ENCODE measurements at places on chromosomes 2 and 18.

DNA sequence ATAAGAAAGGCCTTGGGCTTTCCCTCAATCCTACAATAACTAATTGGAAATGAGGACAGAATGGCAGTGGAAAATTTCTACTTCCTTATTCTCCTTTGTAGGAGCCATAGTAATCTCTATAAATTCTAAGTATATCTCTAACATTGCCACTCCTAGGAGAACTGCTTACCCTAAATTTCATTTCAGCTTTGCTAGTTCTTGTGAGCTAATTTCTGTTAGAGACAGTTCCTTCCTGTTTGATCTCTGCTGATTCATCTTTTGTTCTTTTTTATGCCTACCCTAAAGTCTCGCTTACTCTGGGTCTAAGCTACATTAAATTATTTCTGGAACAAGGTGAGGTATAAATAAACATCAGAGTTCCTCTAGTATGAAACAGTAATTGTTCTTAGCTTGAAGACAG, 25.7 kb downstream of the ABHD3 start:
- no peaks in the 10 kb centered on the region for H3K4me1 ChIP-seq
- no peak overlapping the region for H3K27ac ChIP-seq
- no peak for DNase-seq
- H3K36me3 ChIP-seq, result no peaks in the 10 kb centered on the region

GRCh38 chr2:5111581-5111980, 580.6 kb upstream of the SOX11 start:
- no peaks in the 10 kb centered on the region for H3K27me3 ChIP-seq
- H3K4me1 ChIP-seq, result peaks cover 6% of the 10 kb centered on the region
- H3K4me3 ChIP-seq, result peak overlapping the region; percentile 9

GRCh38 chr2:234364661-234365060, 132.2 kb downstream of the ARL4C start:
- no peak overlapping the region for H3K4me3 ChIP-seq
- no peaks in the 10 kb centered on the region for H3K27me3 ChIP-seq
- peaks cover 60% of the 10 kb centered on the region for H3K4me1 ChIP-seq
- no peaks in the 10 kb centered on the region for H3K36me3 ChIP-seq
- no peak for DNase-seq

DNA sequence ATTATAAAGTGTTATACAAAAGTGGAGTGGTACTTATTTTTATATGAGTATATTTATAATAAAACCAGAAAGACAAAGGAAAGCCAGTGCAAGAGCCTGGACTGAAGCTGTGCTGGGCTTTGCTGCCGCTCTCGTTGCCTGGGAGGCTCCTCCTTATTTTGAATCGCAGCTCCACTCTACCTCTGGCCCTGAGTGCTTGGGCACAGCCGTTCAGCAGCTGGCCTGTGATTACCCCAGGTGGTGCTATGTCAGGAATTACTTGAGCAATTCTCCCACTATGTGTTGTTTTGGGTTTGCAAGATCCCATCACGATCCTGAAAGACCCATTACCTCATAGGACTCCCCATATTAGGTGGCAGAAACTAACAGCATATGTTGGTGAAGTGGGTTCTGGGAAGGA, 53.0 kb upstream of the LCLAT1 start:
- H3K27ac ChIP-seq, result no peak overlapping the region
- H3K36me3 ChIP-seq, result no peaks in the 10 kb centered on the region
- no peak for DNase-seq
- H3K4me3 ChIP-seq, result no peak overlapping the region

GRCh38 chr2:51145761-51146160, 113.8 kb upstream of the NRXN1 start:
- no peaks in the 10 kb centered on the region for H3K36me3 ChIP-seq
- H3K4me3 ChIP-seq, result no peak overlapping the region
- no peaks in the 10 kb centered on the region for H3K27me3 ChIP-seq
- no peaks in the 10 kb centered on the region for H3K4me1 ChIP-seq
- no peak overlapping the region for H3K27ac ChIP-seq
- no peak for DNase-seq

Data from type B pancreatic cell (in vitro differentiated cells).